ENCODE measurements at places on chromosomes 11 and 22.

- DNase-seq = no peak
Observed at GRCh38 chr11:126188332-126189108, 22.9 kb downstream of the RPUSD4 start.

DNA sequence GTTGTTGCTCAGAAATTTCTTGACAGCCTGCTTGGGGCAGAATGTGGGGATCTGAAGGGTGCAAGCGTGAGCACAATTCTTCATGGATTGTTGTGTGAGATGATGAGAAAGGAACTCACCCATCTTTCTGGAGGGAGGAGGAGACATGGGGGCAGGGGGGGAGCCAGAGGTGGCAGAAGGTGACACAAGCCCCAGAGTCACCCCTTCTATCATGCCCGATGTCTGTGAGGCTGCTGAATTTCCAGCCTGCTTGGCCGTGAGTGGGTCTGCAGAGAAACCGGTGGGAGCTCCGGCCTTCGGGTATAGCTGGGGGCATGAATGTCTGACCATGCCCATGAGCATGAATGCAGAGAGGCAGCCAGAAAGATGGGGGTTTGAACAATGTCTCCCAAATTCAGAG lies 870.7 kb downstream of the TBC1D22A start:
- DNase-seq = no peak

DNA sequence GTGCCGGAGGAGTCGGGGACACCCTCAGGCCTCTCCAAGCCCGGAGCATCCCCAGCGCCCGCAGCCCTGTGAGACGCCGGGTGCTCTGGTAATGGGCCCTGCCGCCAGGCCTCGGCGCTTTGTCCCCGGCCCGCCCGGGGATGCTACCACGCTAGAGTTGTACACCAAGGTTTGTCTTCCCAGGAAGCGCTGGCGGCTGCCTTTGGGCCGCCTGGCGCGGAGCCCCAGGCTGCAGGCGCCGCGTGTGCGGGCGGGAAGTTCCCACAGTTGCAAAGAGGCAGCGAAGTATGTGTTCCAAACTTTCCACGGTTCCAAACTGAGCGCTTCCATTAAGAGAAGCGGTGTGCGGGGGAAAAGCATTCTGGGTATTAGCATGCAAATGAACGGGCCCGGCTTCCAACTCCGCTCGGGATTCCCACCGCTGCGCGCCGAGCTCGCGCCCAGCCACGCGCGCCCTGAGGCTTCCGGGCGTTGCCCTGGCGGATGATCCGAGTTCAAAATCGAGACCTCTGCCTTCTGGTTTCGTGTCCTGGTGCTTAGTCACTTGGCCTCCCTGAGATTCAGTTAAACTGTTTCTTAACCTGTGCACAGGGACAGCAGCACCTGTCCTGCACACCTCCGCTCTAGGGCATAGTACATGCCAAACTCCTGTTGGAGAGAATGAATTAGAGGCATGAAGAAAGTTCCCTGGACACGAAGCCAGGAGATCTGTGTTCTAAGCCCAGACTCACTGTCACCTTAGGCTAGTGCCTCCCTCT lies 1.3 kb upstream of the PATZ1 start:
- DNase-seq = peak; percentile 62

DNA sequence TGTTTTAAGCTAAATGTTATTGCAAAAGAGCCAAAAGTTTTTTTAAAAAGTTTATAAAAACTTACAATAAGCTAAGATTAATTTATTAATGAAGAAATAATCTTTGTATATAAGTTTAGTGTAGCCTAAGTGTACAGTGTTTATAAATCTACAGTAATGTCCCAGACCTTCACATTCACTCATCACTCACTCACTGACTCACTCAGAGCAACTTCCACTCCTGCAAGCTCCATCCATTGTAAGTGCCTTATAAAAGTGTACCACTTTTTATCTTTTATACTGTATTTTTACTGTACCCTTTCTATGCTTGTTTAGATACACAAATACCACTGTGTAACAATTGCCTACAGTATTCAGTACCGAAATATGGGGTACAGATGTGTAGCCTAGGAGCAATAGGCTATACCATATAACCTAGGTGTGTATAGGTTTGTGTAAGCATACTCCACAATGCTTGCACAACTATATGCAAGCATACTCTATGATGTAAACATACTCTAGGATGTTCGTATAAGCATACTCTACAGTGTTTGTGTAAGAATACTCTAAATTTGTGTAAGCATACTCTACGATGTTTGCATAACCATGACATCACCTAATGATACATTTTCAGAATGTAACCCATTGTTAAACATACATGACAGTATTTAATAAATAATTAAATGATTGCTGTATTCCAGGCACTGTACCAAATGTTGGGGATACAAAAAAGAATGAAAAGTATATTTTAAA lies 953.0 kb downstream of the KCNA4 start:
- no peak for DNase-seq

DNA sequence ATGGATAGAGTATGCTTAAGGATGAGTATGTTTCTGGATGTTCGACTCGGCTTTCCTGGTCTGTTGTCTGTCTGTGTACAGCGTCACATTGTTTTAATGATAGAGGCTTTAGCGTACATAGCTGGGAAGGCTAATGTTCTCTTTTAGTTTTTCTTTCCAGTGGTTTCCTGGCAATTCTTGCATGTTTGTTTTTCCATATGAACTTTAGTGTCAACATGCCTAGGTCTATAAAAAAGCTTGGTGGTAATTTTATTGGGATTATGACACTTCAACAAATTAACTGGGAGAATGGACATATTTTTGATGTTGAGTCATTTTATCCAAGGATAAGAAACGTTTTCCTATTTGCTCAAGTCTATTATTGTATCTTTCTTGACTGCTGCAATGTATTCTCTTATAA lies 17.6 kb downstream of the F2 start:
- DNase-seq = no peak

GRCh38 chr11:113553235-113553634 lies 78.0 kb upstream of the DRD2 start:
- DNase-seq = no peak

DNA sequence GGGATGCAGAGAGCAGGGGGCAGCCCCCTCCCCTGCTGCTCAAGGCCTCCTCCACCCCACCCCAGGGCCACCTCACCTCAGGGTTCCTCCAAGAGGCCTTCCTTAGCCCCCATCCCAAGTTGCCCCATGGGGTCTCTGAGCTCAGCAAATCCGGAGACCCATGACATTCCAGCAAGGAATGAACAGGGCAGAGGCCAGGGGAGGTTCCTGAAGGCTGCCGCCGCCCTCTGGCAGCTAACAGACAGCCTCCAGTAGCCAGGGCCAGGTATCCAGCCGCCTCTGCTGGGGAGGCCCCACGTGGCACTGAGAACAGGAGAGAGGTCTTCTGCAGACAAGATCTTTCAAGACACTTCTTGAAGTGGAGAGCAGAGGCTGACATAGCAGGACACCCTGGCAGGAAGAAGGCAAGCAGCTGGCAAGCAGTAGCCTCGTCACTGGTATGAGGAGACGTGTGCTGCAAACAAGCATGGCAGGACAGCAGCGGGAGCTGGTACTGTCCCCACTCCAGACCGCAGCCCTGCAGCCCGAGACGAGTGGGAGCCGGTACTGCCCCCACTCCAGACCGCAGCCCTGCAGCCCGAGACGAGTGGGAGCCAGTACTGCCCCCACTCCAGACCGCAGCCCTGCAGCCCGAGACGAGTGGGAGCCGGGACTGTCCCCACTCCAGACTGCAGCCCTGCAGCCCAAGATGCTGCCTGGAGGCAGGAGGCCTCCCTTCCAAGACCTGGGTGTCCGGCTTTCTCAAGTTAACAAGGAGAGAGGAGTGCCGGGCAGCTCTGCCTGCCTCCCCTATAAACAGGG lies 190.6 kb downstream of the IGLL1 start:
- no peak for DNase-seq

GRCh38 chr22:42389143-42389542 lies 43.1 kb downstream of the NFAM1 start:
- no peak for DNase-seq

GRCh38 chr22:50016308-50016987 lies 3.9 kb upstream of the IL17REL start:
- no peak for DNase-seq

- DNase-seq = no peak
Observed at GRCh38 chr11:68959465-68960293, 21.1 kb downstream of the MRGPRD start.

DNA sequence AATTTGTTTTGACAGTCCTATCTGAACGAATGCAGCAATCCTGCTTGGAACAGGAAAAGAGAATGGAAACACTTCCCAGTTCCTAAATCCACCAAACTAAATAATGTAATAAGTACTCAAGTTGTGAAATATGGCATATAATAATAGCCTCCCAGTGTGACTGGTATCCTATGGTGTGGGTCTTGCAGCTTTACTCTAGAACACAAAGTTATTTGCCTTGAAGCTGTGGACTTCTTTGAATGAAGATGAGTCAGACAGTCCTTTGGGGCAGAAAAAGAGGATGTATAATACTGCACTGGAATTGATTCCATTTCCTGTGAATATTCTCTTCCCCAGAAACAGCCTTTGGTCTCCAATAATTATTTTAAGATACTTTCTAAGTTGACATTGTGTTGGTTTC lies 887.0 kb downstream of the KCNA4 start:
- no peak for DNase-seq

DNA sequence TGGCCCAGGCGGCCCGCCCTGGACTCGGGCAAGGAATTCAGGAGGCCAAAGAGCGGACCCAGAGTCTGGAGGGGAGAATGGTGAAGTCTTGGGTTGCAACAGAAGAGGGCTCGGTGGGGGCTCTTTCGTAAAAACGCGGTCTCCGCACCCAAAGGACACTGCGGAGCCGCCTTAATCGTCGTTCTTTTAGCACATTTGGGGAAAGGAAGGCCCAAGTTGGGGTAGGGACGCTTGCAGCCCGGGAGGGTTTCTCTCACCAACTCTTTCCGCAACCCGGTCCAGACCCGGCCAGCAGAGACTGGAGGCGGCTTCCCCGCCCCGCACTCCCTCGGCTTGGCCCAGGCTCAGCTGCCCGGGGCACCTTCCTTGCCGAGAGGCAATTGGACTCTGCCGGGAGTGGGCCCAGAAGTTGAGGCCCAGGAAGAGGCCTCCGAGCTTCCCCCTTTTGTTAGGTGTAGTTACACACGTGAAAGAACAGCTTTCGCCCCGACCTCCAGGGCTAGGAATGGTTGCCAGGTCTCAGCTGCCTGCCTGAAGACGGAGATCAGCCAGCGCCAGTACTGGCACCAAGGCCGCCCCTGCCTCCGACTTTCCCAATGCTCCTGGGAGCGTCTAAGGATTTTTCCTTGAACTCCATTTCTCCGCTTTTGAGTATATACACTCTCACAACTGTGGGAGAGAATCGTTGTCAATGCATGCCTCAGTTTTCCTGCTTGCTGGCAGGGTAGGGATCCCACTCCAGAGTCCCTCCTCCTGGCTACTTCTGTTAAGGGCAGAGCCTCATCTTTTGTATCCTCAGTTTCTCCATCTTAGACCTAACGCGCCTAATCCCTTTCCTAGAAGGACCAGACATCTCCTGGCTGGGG lies 3.7 kb downstream of the ALX4 start:
- no peak for DNase-seq

- no peak for DNase-seq
Observed at GRCh38 chr11:13210424-13210823, 67.2 kb upstream of the BMAL1 start.

DNA sequence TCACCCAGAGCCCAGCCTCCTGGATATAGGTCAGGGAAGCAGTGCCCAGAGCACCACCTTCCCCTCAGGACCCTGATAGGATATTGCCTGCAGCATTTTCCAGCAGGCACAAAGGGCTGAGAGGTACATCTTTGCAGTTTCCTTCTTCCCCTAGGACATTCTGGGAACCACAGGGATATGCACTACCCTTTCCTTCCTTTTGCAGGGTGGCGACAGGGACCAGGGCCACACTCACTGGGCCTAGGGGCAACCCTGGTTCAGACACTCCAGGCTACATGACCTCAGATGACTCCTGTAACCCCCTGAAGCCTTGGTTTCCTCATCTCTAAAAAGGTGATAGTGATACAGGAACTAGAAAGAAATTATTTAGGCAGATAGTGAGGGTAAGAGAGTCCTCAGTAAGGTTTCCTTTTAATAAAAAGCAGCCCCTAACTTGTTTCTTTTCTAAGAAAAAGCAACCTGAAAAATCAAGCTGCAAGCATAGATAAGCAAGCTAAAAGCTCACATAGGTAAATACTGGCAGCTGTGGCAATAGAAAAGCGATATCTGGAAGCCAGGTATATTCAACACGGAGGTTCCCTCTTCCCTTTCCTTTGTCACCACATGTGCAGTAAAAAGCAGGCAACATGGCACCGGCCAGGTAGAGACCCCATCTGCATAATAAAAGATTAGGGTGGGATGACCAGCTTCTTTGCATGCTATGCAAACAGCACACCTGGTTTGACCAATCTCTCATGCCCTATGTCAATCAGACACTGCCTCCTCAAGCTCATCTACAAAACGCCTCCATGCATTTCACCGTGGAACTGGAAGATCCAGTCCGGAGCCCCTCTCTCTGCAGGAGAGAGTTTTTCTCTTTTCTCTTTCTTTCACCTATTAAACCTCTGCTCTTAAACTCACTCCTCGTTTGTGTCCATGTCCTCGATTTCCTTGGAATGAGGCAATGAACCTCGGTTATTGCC lies 13.2 kb upstream of the MRGPRX2 start:
- DNase-seq = no peak

DNA sequence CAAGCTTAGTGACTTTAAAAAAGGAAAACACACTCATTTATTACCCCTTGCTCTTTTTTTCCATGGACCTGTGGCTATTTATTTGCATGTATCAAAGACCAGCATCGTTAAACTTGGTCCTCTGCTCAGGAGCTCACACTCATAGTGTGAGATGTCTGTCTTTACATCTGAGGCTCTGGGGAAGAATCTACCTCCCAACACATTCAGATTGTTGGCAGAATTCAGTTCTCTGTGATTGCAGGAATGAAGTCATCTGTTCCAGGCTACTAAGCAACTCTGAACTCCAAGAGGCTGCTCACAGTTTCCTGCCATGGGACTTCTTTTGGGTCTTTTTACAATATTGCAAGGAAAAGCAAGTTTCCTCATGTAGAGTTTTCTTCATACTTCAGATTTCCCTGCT lies 138.8 kb downstream of the LRRC4C start:
- DNase-seq = no peak

DNA sequence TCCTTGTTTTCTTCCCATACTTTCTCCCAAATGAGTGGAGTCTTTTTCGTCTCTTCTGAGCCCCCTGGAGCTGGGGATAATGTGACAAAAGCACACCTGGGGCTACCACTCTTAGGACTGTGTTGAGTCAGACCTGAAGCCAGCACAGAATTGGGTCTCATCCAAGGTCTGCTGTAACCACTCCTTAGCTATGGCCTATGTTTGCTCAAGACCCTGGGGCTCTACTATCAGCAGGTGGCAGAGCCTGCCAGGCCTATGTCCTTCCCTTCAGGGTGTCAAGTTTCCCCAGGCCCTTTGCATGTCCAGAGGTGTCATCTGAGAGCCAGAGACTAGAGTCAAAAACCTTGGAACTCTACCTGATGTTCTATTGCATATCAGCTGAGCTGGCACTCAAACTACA lies 335.7 kb downstream of the DDX10 start:
- DNase-seq = no peak

GRCh38 chr11:6458352-6459098 lies 15.2 kb downstream of the TRIM3 start:
- DNase-seq = no peak

GRCh38 chr22:41290262-41291221 lies 4.6 kb upstream of the RANGAP1 start:
- DNase-seq = no peak

GRCh38 chr22:26724414-26724813 lies 67.0 kb downstream of the MIAT start:
- DNase-seq = no peak

GRCh38 chr11:62124186-62125113 lies 639 bp downstream of the INCENP start:
- peak; percentile 24 for DNase-seq

- DNase-seq = no peak
Observed at GRCh38 chr11:109870297-109870696, 222.9 kb upstream of the ZC3H12C start.

Measured in stimulated activated CD4-positive, alpha-beta T cell treated with anti-CD3 and anti-CD28 coated beads, Interleukin-1b, Interleukin-23, amount 100 ng/mL, for 24 hours (primary cell).